T47D (cell line): ENCODE measurements at places on chromosomes 1 and 21.
A peak's percentile ranks its signal among the peaks of the same experiment; 100 is the strongest.

DNA sequence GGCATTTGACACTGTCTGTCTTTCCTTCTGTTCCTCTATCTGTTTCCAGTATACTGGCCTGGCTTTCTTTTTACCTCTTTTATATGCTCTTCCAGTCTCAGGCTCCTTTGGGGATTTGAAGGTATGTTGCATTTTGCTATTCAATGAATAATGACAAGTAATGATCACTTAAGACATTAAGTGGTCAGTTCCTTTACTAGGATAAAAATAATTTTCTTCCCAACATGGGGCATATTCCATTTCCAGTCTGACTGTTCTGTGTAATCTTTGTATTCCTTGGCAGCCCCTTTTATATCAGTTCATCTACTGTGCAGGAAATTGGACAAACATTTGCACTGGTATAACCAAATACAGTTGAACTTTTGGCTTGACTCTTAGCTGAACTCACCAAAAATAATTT lies 15.6 kb downstream of the METTL18 start:
- DNase-seq: peak; percentile 72

DNA sequence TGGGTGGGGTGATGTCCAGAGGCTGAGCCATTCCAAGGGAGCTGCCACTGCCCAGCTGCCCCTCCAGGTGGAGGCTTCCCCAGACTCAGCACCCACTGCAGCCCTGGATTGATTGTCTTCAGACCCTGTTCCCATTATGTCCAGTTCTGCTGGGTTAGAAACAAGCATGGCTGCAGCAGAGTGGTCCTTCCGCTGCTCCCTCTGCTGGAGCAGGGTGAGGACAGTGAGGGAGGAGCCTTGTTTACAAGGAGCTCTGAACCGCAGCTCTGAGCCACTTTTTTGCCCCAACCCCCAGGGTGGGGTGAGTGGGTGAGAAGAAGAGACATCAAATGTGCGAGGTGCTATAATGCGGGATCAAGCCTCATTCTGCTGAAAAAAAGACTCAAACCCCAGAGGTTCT lies 2.3 kb downstream of the TNNT2 start:
- no peak for DNase-seq

DNA sequence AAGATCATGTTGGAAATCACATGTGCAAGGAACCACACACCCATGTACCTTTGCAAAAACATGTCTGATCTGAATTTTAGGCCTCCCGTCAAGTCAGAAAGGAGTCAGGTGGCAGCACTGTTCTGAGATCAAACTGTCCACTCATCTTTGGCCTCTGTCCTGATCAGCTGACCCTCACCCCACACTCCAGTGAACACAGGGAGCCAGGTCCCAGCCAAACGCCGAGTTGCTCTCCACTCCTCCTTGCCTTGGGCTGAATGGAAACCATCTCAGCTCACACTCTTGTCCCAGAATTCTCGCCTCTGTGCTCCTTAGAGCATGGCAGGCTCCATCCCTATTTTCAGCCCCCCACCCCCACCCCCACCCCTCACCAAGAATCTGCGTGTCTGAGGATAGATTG lies 4.6 kb upstream of the RNF186 start:
- DNase-seq: no peak

DNA sequence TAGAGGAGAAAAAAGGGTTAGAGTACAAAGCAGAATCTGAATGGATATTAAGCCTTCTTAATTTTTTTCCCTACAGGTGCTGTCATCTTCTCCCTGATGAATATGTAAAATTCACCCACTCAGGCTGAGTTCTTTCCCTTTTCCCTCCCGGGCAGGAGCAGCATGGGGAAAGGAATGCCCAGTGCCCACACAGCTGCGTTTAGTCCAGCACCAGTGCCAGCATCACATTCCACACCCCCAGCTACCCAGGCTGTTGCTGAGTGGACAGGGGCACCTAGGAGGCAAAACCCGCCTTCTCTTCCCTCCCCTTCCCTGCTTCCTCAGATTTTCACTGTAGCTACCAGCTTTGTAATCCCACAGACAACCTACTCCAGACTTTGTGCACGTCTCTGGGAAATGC lies 3.4 kb upstream of the CADM3 start:
- DNase-seq: no peak

GRCh38 chr1:162023547-162024501 lies at the start of gene OLFML2B:
Gene OLFML2B, minus strand, starts transcription at chr1:162023869. Its CDS starts 439 bp downstream, at chr1:162023430.
- peak; percentile 66 for DNase-seq

GRCh38 chr21:33760641-33761440 lies 118.5 kb downstream of the ITSN1 start:
- DNase-seq: no peak

GRCh38 chr21:46554431-46555224 lies 50.3 kb downstream of the S100B start:
- DNase-seq: no peak

DNA sequence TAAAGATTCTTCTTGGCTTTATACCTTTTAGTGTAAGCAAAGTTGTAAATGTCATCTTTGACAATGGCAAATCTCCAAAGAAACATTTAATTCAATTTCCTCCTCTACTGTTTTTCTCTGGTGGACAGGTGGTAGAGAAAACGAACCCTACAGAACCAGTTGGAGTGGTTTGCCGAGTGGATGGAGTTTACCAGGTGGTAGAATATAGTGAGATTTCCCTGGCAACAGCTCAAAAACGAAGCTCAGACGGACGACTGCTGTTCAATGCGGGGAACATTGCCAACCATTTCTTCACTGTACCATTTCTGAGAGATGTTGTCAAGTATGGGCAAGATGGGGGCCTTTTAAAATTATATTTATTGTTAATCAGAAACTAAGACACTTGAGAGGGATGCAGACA lies 25.8 kb downstream of the UAP1 start:
- peak; percentile 83 for DNase-seq

DNA sequence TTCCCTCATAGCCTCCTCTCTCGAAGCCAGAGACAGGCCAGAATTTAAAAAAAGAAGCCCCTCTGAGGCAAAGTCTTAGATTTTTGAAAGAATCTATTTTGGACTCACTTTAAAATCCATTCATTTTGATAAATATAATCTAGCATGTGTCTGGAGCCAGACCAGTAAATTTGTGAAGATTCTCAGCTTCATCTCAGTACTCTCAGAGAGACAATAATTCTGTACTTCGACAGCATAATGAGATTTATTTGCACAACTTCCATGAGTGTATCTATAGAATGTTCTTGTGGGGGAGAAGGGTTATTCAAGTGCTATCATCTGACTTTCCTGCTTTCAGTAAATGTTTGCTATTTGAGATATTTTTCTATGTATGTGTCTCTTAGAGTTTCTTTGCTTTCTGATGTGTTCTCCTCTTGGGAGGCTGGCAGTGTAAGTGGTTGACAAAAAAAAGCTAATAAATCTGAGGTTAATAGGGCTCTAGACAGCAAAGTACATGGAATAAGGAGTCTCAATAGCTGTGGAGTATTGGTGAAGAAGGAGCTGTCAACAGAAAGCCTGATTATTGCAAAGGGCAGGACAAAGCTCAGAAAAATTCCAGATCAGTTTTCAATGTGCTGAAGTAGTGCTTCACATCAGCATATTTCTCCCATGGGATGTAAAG lies 223.0 kb downstream of the PTBP2 start:
- DNase-seq: no peak

DNA sequence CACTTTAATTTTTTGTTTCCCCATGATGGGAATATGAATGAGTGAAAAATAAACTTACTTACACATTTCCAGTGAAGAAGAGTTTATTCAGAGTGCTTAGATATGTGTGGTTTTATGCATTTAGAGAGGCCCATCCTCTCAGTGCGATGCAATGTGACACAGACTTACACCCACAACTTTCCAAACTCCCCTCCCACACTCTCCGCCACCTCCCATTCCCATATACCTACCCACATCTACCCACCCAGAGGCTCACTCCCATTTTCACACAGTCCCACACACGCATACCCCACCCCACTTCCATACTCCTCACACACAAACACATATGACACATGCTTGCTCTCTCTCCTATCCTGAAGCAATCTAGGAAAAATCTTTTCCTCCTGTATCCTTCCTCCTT lies 21.9 kb upstream of the KANK4 start:
- DNase-seq: no peak

- DNase-seq: no peak
Measured at GRCh38 chr1:214107322-214108096, 119.7 kb downstream of the PROX1 start.

DNA sequence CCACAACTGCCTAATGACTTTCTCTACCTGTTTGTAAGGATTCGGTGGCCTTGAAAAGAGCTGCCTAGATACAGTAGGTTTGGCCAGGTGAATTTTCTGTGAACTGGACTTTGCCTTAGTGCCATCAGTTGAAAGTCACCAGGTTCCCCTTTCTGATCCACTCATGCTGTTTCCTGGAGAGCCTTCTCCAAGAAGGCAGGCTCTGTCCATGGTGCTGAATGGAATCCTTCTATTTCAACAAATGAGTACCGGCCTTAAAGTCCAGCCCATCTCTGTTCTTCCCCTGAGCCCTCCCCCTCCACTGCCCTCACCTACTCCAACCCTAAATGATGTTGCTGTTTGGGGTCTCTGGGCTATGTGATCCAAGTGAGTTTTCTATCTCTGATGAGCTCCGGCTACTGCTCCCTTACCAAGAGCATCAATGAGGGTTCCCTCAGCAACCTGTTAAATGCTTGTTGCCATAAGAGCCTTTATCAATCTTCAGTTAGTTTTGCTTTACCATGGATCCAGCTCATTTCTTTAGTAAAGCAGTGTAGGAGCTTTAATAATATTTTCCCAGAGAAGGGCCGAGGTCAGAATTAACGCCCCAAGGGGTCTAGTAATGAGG lies 500.4 kb downstream of the PTPRU start:
- DNase-seq: peak; percentile 41

DNA sequence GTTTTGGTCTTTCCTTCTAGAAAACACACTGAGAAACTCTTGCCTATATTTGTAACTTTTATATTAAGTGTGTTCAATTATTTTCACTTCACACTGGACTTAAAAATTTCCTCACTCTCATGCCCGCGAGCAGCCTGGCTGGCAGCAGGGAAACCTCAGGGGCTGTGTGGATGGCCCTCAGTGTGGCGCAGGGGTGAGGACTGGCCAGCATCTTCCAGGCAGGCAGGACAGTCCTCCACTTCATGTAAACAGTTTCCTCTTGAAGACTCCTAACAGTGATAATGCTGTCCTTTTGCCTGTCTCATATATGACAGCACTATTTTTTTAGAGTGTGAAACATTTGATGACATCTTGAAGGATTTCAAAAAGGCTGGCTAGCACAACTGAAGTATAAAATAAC lies 618.6 kb downstream of the KIF26B start:
- no peak for DNase-seq

- DNase-seq: peak; percentile 20
Measured at GRCh38 chr1:103461161-103462105, 64.1 kb upstream of the RNPC3 start.

DNA sequence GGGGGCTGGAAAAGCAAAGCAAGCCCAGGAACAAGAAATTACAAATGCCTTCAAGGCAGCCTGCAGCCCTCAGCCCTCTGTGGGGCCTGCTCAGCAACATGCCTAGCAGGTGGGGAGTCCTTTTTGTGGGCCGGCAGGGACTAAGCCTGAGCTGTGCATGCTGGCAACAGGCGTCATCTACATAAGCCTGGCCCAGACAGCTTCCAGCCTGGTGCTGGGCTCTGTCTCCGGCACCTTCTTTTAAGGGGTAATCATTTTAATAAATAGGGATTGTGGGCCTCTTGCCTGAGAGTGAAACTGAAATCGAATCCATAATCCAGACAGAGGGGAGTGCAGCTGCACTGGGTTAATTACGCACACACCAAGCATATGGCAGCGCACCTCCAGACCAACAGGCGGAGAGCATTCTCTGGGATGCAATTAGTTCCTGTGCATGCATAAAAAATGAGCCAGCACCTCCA lies 96.6 kb downstream of the DDX20 start:
- no peak for DNase-seq

DNA sequence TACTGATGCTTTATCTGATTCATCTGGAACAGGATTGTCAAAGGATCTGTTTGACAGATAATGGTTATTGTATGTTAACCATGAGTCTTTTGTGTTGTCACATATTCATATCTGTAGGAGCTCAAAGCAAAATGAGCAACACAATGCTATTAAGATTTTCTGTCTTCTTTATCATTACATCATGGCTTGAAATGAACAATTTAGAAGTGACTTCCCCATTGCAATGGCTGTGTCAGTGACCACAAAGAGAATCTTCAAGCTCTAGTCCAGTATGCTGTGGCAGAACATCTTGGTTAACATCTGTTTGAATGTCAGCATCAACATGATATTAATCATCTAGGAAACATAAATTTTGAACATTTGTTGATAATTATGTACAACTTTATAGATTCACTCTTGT lies 1148.5 kb downstream of the PLA2G4A start:
- DNase-seq: no peak

DNA sequence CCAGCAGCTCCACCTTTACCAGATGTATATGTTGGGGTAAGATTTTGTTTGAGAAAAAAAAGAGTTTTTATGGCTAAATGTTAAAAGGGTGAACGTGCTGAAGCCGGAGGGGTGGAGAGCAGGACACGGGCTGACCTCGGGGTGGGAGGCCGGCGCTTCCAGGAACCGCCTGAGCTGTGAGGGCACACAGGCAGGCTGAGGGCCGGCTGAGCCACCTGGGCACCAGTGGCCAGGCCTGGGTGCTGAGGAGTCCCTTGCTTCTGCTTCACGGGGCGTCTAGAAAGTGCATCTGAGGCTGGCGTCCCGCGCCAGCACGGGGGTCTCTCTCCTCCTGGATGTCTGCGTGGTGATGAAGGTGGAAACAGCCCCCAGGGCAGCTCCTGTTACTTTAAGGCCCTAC lies 33.6 kb upstream of the ADARB1 start:
- DNase-seq: no peak

DNA sequence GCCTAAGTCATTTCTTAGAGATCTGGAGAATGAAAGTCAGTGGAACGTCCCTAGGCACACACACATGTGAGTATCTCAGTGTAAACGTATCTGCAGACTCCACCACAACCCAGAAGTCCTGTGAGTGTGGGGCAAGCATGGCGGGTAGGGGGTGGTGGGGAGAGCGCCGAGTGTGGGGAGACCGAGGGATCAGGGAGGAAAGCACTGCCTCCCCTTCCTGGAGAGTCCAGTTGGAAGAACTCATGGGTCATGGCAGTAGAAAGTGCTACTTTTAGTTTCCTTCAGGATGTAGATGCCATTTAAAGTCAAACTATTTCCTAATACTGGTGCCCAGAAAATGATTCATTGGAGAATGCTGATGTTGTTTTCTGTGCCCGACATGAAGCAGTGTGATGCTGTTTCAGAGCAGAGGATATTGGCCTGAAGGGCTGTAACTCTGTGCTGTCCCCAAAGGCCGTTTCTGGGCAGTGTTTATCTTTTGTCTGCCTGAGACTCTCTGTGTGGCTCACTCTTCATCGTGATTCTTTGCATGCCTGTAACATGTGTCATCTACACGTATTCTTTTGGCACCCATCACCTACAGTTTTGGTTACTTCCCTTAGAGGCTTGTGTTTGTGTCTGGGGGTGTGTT lies 45.7 kb upstream of the TSPAN2 start:
- DNase-seq: peak; percentile 11

GRCh38 chr21:36235058-36235582 lies 78.5 kb downstream of the DOP1B start:
- peak; percentile 38 for DNase-seq
